ENCODE measurements at places on chromosomes 3 and 15. TPM values are rescaled to one million over a fixed set of nuclear protein-coding genes. Genes with fewer than 3 reads are reported as not detected.

- DNase-seq = no peak
These were observed 127.4 kb downstream of the UBE2E2 start for GRCh38 chr3:23330568-23330967.

- DNase-seq = no peak
These were observed 8.9 kb upstream of the ADAMTS17 start for GRCh38 chr15:100350434-100351226.

DNA sequence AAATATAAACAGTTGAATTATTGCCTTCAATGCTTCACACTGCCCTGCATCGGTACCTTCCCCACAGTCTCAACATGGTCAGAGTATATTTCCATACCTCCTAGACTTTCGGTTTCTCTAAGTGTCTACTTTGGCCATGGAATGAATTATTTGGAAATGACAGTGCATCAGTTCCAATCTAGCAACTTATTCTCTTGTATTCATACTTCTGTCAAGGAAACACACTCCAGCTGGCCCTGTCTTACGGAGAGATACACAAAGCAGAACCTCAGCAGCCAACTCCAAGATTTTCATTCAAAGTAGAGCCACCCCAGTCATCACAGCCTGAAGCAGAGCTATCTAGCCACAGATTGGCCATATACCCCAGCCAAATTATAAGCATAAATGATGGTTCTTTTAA lies 518.4 kb upstream of the UBE2E2 start:
- no peak for DNase-seq

- DNase-seq = peak; percentile 50
These were observed 285.4 kb downstream of the CNTN3 start for GRCh38 chr3:74329096-74329495.

DNA sequence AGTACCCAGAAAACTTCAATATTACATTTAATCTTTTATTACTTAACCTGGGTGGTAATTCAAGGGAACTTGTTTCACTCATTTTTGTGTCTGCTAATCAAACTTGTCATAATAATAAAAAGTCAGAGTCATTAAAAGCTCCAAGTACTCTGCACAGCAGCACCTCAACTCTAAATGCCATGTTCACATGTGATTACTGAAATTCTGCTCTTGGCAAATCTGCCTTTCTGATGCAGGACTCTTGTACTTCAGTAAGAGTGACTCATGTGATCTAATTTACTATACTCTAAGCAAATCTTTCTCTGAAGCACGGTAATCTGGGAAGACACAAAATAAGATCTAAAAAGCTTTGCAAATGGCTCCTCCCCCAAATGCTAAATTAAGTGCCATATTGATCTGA lies 6.4 kb downstream of the ROBO1 start:
- DNase-seq = no peak

DNA sequence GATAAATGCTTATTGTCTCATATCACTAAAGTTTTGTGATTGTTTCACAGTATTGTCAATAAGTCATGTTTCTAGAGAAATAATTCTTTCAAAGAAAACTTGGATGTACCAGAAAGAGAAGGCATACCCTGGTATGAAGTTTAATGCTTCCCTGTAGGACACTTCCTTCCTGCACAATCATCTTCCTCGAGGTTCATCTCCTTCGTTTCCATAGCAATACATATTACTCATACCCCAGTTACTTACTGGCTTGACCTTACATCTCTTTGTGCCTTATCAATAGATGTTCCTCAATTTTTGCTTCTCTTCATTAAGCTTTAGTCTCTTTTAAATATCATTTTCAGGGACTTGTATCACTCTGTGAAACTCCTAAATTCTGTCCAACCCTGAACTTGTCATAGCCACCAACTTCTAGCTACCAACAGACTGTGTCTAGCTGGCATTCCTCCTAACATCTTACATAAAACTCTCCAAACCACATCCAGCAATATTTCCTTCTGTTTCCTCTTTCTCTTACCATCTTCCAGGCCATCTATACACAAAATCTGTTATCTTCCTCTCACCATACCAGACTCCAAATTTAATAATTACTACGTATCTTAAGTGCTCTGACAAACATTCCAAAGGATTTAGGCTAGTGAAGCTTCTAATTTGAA lies 134.3 kb downstream of the GADL1 start:
- no peak for DNase-seq

DNA sequence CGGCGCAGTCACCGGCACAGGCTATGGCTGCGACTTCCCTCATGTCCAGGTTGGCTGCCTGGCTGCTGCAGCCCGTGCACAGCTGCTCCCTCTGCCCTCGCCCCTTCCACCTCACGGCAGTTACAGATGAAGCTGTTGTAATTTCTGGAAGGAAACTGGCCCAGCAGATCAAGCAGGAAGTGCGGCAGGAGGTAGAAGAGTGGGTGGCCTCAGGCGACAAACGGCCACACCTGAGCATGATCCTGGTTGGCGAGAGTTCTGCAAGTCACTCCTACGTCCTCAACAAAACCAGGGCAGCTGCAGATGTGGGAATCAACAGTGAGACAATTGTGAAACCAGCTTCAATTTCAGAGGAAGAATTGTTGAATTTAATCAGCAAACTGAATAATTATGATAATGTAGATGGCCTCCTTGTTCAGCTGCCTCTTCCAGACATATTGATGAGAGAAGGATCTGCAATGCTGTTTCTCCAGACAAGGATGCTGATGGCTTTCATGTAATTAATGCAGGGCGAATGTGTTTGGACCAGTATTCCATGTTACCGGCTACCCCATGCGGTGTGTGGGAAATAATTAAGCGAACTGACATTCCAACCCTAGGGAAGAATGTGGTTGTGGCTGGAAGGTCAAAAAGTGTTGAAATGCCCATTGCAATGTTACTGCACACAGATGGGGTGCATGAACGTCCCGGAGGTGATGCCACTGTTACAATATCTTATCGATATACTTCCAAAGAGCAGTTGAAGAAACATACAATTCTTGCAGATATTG lies 13.2 kb upstream of the GNB4 start:
- no peak for DNase-seq

- DNase-seq = no peak
These were observed 73.0 kb downstream of the MGLL start for GRCh38 chr3:127749361-127749760.

GRCh38 chr3:112857526-112857925 lies 10.9 kb upstream of the CD200R1L start:
- no peak for DNase-seq

DNA sequence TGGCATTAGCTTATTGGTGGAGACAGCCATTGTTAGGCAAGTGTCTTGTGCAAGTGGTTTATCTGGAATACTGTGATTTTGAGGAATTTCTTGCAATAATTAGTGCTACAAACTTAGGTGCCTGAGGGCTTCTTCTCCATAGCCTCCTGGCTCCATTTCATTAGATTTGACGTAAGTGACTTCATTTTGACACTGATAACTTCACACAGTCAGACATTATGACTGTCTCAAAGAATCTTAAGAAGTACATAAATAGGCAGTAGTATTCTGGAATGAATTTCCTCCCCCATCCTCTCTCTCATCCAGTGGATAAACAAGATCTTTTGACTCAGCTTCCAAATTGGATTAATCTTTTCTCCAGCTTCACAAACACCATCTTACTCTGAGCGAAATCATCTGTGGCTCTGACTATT lies 19.0 kb downstream of the ARL14 start:
- no peak for DNase-seq

GRCh38 chr3:173938159-173938558 lies 540.6 kb downstream of the NLGN1 start:
- DNase-seq = peak; percentile 53

UBA3 gene
- 87.6 TPM for polyA plus RNA-seq

CLDN1 gene
- 58.2 TPM for polyA plus RNA-seq

OXTR gene
- 1.8 TPM for polyA plus RNA-seq

Measured in left kidney (tissue), 8 donors.